Renal cortical epithelial cell (primary cell): ENCODE measurements at places on chromosomes 12 and 14.

GRCh38 chr14:58199726-58200479 is at the start of gene ACTR10:
TSS of gene ACTR10 (plus strand) at chr14:58200149. CDS start at chr14:58200218, 69 bp downstream.
- peak; percentile 62 for DNase-seq

DNA sequence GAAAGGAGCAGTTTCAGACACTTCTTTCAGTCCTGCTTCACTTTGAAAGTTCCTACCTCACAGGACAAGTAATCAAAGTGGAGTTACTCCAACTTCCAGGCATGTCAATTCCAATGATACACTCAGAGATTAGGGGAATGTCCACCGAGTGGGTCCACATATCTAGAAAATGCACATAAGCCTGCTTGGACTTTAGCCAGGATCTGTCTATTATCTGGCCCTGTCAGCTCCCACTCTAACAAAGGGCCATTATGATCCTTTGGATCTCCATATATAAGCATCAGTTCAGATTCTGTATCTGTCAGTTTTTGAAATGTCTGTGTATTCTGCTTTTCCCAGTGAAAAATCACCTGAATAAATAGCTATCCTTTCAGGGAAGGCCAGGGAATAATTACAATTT is 112.9 kb upstream of the ATXN7L3B start:
- no peak for DNase-seq

GRCh38 chr14:64549791-64550620 is at the start of gene PPP1R36:
TSS of gene PPP1R36 (plus strand) at chr14:64549961. CDS start at chr14:64549998, 37 bp downstream.
- DNase-seq = no peak

GRCh38 chr14:73760598-73761586 is 46.7 kb upstream of the PNMA1 start:
- DNase-seq = no peak

- DNase-seq = no peak
Measured at GRCh38 chr12:20174528-20175175, 193.7 kb upstream of the PDE3A start.

- DNase-seq = peak; percentile 54
Measured at GRCh38 chr12:30026621-30027234, 243.0 kb upstream of the TMTC1 start.

DNA sequence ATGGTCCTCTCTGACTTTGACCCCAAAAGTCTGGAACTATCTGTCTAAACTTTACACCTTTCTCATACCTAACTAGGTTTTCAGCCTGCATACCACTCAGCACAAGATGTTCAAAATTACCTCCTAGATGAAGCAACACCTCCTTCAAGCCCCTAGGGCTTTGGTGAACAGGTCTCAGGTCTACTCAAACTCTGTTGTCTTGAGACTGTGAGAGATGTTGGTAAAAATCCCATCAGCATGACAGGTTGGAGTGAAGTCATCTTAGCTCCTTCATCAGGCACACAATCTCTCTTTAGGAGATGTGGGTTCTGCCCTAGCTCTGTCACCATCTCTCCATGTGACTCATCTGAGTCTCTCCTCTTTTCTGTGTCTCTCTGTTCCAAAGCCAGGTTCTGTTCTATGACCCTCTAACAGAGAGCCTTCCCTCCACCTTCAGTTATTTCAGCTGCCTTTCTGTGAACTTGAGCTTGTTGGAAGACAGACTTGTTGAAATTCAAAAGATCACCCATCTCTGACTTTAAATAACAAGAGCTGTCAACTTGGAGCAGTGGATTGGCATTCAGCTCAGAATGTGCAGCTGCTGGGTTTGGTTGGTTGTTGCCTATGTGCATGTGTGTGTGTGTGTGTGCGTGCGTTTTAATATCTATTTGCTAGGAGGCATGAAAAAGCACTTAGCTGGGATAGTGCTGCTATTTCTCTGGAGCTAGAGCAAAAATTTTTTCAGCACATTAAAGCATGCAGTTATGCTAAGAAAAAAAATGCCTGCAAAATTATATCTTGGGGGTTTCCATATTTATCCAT is 130.7 kb downstream of the CRACR2A start:
- no peak for DNase-seq

GRCh38 chr12:28844718-28845117 is 304.4 kb upstream of the FAR2 start:
- no peak for DNase-seq

DNA sequence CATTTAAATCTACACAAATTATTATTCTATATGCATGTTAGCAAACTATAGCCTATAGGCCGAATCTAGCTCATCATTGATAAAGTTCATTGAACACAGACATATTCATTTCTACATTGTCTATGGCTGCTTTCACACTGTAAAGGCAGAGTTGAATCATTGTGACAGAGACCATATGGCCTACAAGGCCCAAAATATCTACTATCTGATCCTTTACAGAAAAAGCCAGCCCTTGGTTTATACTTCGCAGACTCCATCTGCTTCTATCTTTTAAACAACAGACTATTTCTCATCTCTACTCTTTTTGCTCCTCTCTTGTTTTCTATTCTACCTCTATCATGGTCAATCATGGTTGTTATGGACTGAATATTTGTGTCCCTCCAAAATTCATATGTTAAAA is 190.7 kb downstream of the EXOC5 start:
- no peak for DNase-seq

DNA sequence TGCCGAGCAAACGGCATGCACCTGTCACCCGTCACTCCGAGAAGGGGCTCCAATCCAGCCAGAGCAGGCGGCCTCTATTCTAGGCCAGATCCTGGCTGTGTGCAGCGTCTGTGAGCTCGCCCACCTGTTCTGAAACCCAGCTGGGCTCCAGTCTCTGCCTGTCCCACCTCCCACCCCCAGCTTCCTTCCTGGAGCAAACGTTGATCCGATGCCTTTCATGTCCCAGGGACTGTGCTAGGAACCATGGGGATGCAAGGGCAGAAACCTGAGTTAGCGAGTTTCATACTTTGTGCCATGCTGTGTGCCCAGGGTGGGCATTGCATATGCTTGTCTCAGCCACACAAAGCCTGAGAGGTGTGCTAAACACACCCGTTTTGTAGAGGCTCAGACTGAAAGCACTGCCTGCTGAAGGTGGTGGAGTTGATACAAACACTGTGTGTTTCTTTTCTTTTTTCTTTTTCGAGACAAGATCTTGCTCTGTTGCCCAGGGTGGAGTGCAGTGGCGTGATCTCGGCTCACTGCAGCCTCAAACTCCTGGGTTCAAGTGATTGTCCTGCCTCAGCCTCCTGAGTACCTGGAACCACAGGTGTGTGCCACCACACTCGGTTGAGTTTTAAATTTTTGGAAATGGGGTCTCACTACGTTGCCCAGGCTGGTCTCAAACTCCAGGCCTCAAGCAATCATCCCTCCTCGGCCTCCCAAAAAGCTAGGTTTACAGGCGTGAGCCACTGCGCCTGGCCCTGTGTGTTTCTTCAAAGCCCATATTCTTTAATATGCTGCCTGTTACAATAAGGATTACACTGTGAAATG is 84.1 kb upstream of the MED13L start:
- DNase-seq = no peak

GRCh38 chr14:98382662-98383061 is 889.3 kb downstream of the BCL11B start:
- DNase-seq = no peak

- DNase-seq = no peak
Measured at GRCh38 chr14:90491221-90491885, 94.5 kb downstream of the CALM1 start.

DNA sequence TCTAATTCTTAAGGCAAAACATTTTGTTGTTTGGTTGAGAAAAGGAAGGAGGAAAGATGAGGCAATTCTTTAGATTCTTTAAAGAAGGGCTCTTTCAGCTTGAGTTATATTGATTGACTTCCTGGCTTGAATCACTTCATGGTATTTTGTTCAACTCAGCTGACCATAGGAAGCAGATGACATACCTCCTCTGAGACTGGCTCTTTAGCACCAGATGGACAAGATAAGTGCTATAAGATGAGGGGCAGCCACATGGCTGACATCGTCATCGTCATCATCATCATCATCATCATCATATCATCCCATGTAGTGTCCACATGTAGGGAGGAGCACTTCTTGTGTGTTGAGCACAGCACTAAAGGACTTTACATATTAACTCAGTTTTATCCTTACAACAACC is 81.3 kb downstream of the SSPN start:
- DNase-seq = peak; percentile 71

DNA sequence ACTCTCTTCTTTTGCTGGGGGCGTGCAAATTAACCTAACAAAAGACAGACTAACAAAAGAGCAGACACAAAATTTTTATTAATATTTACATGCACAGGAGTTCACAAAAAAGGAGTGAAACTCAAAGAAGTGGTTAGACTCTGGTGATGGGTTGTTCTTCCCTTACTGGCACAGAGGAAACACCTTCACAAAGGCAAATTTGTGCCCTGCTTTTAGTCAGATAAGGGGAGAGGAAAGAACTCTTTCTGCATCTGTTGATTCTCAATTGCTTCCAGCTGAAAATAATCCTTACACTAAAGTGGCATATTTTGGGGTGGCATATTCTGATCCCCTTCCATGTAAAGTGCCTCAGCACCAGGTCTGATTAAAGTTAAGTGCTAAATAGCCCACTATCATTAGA is 190.2 kb upstream of the AMIGO2 start:
- DNase-seq = no peak

GRCh38 chr12:55074806-55075205 is 51.4 kb upstream of the OR9K2 start:
- DNase-seq = no peak

- peak; percentile 81 for DNase-seq
Measured at GRCh38 chr14:70755655-70756054, 53.7 kb downstream of the MAP3K9 start.

- no peak for DNase-seq
Measured at GRCh38 chr12:116697716-116698115, 40.2 kb downstream of the SPRING1 start.

DNA sequence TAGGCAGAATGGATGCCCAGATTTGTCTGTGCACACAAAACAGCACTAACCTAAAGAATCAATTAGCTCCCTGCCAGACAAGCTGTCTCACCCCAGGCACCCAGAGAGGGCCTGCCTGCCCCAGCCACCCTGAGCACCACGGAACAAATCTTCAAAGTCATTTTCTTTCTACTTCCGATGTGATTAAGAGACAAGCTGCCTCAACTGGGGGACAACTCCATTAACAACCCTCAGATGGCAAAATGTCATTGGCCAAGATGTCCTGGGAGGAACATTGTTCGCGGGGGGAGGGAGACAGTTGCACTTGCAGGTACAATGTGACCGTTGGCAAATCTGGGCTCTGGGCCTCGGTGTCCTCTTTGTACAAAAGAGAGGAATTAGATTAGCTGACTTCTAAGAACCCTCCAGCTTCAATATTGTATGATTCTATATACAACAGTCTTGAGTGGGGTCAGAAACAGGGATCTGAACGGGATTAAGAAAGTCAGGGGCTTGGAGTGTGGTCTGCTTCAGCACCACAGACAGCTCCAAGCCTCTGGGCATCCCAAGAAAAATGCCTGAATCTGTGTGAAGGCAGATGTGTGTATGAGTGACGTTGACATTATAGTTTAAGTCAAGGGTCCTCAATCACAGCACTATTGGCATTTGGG is 42.8 kb upstream of the CMKLR1 start:
- peak; percentile 1 for DNase-seq

GRCh38 chr12:90963946-90964345 is 9.0 kb upstream of the CCER1 start:
- no peak for DNase-seq

DNA sequence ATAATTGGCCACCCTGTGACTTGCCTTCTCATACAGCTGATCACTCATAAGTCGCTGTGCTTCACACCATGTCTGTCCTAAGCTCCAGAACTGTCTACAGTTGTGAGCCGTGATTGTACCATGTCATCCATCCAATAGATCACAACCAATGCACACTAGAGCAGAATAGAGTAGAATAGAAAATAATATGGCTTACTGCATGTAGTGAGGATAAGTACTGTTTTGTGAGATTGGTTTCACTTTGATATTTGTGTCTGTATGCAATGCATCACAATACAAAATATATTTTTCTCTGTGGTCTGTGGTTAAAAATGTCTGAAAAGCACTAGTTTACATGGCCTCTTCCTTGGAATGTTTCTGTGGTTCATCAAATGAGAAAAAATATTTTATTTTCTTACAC is 237.6 kb upstream of the PRKD1 start:
- DNase-seq = no peak

DNA sequence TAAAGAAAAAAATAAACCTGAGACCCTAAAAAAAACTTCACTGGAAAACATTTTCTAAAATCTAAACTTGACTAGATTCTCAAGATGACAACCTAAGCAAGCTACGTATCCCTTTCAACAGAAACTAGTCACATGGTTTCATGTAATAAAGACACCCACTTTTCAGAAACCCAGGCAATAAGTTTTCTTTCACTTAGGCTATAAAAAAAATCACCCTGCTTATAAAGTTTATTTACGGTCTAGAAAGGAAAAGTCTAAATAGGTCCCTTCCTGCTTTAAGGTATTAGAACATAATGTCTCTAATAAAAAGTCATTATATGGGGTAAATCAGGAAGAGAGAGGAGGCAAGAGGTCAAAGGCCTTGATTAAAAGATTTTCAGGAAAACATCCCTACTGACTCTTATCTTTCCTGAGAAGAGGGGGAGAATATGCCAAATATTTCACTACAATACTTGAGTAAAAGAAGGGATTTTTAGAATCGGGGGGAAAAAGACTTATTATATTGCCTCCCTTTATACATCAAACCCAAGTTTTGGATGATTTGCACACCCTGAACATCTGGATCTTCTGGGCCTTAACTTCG is 9.5 kb downstream of the CLIP1 start:
- no peak for DNase-seq

- DNase-seq = peak; percentile 32
Measured at GRCh38 chr12:94046626-94047410, 101.6 kb upstream of the PLXNC1 start.

- no peak for DNase-seq
Measured at GRCh38 chr12:124848621-124849380, 14.9 kb downstream of the SCARB1 start.

GRCh38 chr14:68932231-68932630 is 46.9 kb downstream of the ACTN1 start:
- DNase-seq = no peak

DNA sequence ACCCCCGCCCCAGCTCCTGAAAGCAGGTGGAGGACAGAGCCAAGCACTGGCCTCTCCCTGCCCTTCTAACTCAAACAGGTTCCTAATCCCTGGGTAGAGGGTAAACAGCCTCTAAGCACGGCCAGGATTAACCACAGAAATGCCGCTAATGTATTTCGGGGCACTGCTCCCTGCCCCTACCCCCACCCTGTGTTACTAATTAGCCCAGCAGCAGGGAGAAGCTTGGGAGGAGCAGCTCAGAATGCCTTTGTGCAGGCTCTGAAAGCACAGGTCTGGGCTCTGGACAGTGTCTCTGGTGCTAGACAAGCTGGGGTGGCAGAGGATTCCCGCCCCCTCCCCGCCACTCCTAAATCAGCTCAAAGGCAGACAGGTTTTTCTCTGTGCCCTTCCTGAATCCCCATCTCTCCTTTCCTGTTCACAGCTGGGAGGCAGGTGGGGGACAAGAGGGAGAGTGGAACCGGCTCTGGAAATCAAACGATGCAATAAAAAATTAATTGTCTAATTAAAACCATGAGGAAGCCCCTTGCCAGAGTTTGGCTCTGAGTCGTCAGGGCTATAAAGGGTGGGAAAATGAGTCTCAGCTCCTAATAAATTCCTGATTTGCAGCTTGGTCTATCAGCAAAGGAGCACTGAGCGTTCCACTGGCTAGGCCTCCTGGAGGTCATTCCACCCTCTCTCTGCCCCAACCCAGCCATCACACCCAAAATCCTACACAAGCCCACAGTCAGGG is 53.0 kb downstream of the SMUG1 start:
- DNase-seq = peak; percentile 91

- peak; percentile 97 for DNase-seq
Measured at GRCh38 chr12:15979096-15980092, 68.3 kb downstream of the DERA start.
